Right cardiac atrium (tissue), 5 donors: ENCODE measurements at places on chromosomes 13 and 19. TPM values are rescaled to one million over a fixed set of nuclear protein-coding genes. Genes with fewer than 3 reads are reported as not detected.

DNA sequence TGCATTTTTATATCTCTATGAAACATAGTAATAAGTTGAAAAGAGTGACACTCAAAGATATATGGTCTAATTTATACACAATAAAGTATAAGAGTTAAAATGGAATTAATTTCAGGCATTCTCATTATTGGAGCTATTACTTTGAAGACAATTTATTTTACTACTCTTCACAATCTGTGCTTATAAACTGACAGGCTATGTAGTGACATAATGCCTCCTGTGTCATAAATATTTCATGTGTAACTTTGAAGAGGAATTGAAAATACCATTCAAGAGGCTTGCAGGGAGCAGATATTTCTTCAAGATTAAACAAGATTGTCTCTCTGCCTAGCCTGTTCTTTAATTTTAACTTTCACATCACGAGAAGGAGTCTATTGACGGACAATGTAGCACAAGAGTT is 1881.5 kb upstream of the PCDH20 start:
- no peak for DNase-seq

GRCh38 chr19:48190288-48190884 is 19.9 kb downstream of the ZSWIM9 start:
- DNase-seq = no peak

DNA sequence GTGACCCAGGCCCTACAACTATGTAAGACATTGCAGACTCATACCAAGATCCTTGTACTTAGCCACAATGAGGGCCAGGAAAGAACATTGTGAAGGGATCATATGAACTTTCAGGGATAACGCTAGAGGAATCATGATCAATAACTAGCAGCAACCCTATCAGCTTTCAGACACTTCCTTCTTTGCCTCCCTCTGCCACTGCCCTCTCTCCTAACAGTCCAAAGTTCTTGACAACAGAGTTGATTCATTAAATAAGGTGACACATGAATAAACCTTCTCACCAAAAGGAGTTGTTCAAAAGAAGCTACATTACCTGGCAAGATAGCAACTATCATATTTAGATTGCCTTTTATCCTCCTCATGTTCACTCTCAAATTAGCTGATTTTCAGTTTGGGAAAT is 272.2 kb upstream of the DACH1 start:
- DNase-seq = no peak

- no peak for DNase-seq
These were observed 1210.1 kb downstream of the DIAPH3 start for GRCh38 chr13:58953638-58954037.

- DNase-seq = no peak
These were observed 137.0 kb downstream of the STK24 start for GRCh38 chr13:98439896-98440295.

DNA sequence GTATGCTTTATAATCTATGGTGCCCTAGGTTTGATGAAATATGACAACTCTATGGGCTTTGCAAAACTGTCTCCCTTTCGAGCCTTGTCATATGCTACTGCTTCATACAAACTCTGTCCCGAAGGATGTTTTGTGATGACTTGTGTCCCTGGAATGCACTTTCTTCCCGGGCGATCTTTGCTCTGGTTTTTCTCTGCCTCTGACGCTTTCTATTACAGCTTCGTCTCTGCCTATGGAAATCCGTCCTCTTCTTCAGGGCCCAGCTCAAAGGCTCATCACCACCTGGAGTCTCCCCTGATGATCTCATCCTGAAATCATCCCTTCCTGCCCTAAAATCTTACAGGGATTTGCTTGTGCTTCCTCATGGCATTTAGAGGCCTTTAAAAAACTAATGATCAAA is 191.5 kb upstream of the KL start:
- DNase-seq = no peak

DNA sequence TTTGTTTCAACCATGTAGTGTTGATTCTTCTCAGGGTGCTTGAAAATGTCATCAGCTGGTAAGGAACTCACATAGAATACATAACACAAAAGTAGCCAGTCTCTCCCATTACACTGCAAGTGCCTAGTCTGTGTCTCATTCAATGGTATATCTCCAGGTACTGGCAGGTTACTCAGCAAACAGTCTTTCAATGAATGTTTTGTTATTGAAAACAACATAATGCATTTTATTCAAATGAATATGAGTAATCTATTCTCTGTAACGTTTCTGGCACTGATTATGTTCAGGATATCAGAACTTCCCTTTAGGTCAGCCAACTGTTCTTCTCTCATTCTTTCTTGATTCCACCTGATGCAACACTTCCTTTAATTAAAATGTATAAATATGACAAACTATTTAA is 68.0 kb upstream of the SLITRK1 start:
- DNase-seq = no peak

DNA sequence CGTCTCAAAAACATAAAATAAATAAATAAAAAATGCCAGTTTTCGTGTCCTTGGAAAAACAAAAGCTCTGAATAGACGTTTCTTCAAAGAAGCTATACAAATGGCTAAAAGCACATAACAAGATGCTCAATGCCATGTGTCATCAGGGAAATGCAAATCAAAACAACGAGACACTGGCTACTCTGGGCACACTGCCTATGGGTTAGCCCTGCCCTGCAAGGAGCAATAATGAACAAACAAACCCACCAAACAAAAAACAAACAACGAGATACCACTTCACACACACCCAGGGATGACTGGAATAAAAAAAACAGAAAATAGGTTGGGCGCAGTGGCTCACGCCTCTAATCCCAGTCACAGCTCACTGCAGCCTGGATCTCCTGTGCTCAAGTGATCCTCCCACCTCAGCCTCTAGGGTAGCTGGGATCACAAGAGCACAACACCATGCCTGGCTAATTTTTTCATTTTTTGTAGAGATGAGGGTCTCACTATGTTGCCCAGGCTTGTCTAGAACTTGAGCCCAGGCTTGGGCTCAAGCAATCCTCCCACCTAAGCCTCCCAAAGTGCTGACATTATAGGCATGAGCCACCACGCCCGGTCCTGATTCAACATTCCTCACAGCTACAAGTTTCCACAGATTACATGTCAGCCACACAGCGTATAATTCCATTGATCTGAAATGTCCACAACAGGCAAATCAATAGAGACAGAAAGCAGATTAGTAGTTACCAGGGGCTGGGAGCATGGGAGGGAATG is 15.5 kb upstream of the ISYNA1 start:
- DNase-seq = no peak

DNA sequence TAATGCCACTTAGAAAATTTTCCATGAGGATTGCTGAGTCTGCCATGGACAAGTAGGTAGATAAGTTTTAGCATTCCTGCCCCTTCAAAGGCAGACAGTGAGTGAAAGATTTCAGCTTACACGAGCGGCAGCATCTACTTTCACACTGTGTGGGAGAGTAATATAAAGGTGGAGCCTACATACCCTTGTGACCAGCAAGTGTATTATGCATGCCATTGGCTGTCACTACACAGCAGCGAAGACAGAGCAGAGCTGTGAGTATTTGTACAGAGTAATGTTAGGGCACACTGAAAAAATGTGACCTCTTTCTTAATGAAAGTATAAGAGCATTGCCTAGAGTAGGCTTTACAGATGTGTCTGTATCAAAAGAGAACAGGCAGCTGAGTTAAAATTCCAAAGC is 14.0 kb downstream of the SLITRK6 start:
- DNase-seq = no peak

DNA sequence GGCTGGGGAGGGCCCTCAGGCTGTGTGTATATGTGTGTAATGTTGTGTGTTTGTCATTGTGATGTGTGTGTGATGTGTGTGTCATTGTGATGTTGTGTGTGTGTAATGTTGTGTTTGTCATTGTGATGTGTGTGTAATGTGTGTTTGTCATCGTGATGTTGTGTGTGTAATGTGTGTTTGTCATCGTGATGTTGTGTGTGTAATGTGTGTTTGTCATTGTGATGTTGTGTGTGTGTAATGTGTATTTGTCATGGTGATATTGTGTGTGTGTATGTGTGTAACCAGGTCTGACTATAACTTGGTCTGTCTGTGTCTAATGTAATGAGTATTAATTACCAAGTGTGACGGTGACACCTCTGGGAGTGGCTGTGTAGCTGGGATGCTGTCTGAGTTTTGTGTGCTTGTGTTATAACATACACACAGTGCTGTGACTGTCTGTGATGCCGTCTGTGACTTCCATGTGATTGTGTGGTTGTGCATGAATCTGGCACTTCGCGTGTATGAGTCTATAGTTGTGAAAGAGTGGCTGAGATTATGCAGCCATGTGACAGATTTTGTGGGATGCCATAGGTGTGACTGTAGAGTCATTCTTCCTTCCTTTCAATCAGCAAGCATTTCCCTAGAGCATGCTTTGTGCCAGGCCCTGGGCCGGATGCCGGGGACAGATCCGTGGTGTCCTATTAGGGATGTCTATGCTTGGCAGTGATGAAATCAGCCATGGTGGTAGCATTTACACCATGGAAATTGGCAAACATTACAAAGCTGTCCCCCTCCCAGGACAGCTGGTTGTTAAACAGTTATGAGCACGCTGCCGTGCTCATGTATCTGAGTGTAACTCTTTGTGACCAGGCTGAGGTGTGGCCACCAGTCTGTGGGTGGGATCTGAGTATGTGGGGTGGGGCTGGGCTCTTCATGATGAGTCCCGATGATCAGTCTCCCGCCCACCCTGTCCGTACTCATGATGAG is 6.4 kb downstream of the TNFSF14 start:
- no peak for DNase-seq

DNA sequence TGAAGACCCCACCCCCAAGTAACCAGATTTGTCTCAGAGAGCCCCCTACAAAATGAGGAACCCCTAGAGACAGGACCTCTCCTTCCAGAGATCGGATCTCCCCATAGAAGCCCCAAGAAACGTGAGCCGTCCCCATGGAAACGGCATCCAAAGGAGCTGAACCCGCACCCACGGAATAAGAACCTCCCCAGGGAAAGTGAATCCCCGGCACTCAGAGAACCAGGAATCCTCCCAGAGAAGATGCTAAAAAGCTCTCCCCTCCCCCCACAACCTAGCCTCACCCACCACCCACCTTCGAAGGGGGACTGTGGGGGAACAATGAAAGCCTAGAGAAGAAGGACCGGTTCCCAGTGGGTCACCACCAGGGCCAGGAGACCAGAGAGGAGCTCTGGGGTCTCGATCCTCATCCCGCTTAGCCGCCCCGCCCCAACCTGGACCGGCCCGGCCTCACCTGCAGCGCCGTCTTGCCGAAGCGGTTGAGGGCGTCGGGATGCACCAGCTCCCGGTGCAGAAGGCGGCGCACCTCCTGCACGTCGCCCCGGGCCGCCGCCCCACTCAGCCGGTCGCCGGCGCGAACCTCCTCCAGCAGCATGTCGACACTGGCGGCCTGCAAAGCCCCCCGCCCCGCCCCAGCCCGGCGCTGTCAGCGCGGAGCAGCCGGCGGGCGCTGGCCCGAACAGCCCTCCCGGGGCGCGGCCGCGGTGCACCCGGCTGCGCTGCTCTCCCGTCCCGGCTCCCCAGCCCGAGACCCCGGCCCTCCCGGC is 535 bp downstream of the CDKN2D start:
- DNase-seq = peak; percentile 42

DNA sequence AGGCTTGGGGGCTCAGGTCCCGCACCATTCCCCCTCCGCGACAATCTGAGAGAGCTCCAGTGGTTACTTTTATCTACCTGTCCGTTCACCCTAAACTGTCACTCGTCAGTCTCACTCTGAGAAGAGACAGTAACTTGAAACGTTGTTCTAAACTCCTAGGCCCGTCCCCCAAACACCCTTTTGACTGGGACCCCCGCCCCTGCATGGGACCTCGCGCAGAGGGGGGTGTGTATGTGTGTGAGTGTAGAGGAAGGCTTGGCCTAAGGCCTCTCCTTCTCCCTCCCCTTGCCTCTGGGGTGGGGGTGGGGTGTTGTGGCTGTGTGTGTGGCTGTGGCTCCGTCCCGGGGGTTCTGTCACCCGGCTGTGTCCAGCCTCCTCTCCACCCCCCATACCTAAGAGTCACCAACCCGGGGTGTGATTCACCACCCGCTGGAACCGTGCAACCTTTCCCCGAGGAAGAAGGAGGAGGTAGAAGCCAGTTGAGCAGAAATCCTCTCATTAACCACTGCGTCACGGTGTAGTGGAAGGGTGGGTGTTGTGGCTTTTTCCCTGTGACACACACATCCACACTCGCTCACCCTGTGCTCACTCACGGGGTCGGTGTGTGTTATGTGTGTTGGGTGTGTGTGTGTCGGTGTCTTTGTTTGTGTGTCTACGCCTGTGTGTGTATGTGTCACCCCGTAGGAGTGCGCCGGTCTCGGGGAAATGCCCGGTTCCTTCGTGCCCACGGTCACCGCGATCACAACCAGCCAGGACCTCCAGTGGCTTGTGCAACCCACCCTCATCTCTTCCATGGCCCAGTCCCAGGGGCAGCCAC is 2.4 kb downstream of the FOSB start:
- peak; percentile 65 for DNase-seq

- no peak for DNase-seq
These were observed 7.7 kb downstream of the TYK2 start for GRCh38 chr19:10372690-10373089.

DNA sequence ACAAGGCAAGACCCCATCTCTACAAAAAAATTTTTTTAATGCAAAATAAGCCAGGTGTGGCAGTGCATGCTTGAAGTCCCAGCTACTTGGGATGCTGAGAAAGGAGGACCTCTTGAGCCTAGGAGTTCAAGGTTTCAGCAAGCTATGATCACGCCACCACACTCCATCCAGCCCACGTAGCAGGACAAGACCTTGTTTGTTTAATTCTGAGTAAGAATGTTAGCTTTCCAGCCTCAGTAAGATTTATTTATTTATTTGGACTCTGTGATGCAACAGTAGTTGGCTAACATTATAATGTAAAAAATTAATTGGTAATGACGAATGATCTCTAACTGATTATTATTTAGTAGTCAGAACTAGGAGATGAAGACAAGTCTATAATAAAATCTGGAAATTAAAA is 23.3 kb downstream of the N4BP2L2 start:
- no peak for DNase-seq

- peak; percentile 48 for DNase-seq
These were observed 67.7 kb upstream of the TEX29 start for GRCh38 chr13:111252446-111253364.

DNA sequence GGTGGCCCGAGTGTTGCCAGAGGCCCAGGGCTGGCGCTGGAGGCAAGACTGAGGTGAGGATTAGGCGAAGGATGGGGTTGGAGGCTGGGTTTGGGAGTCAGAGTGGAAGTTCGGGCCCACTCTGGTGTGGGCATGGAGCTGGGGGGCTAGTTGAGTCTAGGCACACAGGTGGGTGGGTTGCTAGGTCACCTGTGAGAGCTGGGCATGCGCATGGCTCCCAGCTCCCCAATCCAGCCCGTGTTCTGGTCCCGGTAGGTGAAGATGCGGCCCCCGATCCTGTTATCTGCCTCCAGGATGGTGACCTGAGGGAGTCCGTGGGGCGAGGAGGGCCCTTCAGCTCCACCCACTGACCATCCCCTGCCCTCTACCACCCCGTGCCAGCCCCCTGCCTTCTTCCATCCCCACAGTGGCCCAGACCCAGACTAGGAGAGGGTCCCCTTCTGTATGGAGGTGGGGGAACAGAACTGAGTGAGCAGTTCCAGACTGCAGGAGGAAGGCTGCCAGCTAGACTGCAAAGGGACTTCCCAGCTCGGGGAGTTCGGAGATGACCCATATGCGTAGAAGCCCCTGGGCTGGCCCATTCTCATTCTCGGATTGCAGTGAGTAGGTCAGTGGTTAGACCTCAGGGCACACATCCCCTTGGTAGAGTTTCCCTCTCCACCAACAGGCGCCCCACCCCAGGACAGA is 1.7 kb downstream of the IL4I1 start:
- DNase-seq = peak; percentile 36

Gene CCL25
- not detected for total RNA-seq

Gene FFAR3
- total RNA-seq = not detected

Gene PNMA8A
- total RNA-seq = 27.4 TPM

Gene RPS19
- total RNA-seq = 705 TPM

Gene LILRA1
- 0.64 TPM for total RNA-seq

Gene DIAPH3
- 0.40 TPM for total RNA-seq

Gene NKPD1
- total RNA-seq = 0.06 TPM

Gene PSG7
- total RNA-seq = not detected

Gene SERPINE3
- total RNA-seq = not detected

Gene PALM
- 52.3 TPM for total RNA-seq

Gene ZNF134
- 17.4 TPM for total RNA-seq
